ENCODE measurements at places on chromosomes 16 and 17. TPM values are rescaled to one million over a fixed set of nuclear protein-coding genes. Genes with fewer than 3 reads are reported as not detected.

Gene TNFSF12
- 31.7 TPM for polyA plus RNA-seq

Gene GHDC
- polyA plus RNA-seq = 48.6 TPM

Gene ATP6V0A1
- 108 TPM for polyA plus RNA-seq

Gene CCL16
- not detected for polyA plus RNA-seq

Gene PROCA1
- polyA plus RNA-seq = 7.4 TPM

Gene BRIP1
- polyA plus RNA-seq = 0.69 TPM

Gene GRB7
- polyA plus RNA-seq = 0.81 TPM

Gene MYH8
- polyA plus RNA-seq = not detected

Gene PSMB3
- polyA plus RNA-seq = 121 TPM

Gene MMP15
- not detected for polyA plus RNA-seq

Gene TBC1D3G
- not detected for polyA plus RNA-seq

Gene NOG
- not detected for polyA plus RNA-seq

Gene NIP7
- polyA plus RNA-seq = 4.4 TPM

Gene SBK1
- 0.78 TPM for polyA plus RNA-seq

Gene ANKRD40CL
- not detected for polyA plus RNA-seq

Gene KRT40
- not detected for polyA plus RNA-seq

Gene GGT6
- not detected for polyA plus RNA-seq

Gene IL34
- polyA plus RNA-seq = not detected

Gene MMP28
- 0.74 TPM for polyA plus RNA-seq

Gene SHBG
- 0.10 TPM for polyA plus RNA-seq

Gene CLEC19A
- polyA plus RNA-seq = not detected

Gene GSG1L
- polyA plus RNA-seq = not detected

Gene ENGASE
- 92.1 TPM for polyA plus RNA-seq

Gene CA7
- polyA plus RNA-seq = not detected

Gene KRTAP4-6
- not detected for polyA plus RNA-seq

Gene CES3
- polyA plus RNA-seq = 0.25 TPM

Gene TRAPPC1
- 173 TPM for polyA plus RNA-seq

Gene KREMEN2
- polyA plus RNA-seq = 1.1 TPM

Gene PGAP6
- 132 TPM for polyA plus RNA-seq

Gene NLRC5
- polyA plus RNA-seq = 237 TPM

Gene HES7
- polyA plus RNA-seq = 0.09 TPM

Gene HAS3
- 2.0 TPM for polyA plus RNA-seq

Gene HCRT
- polyA plus RNA-seq = not detected

Gene TEX14
- polyA plus RNA-seq = 0.10 TPM

Gene RNU2-1
- not detected for polyA plus RNA-seq

Gene ADAM11
- 0.62 TPM for polyA plus RNA-seq

Gene KRTAP3-1
- polyA plus RNA-seq = not detected

Gene ABCA8
- polyA plus RNA-seq = not detected

All from B cell (primary cell).